ENCODE measurements at places on chromosomes 7 and 10.
A peak's percentile ranks its signal among the peaks of the same experiment; 100 is the strongest.

GRCh38 chr10:48253970-48254657 is 20.4 kb downstream of the FRMPD2 start:
- peak; percentile 48 for DNase-seq

DNA sequence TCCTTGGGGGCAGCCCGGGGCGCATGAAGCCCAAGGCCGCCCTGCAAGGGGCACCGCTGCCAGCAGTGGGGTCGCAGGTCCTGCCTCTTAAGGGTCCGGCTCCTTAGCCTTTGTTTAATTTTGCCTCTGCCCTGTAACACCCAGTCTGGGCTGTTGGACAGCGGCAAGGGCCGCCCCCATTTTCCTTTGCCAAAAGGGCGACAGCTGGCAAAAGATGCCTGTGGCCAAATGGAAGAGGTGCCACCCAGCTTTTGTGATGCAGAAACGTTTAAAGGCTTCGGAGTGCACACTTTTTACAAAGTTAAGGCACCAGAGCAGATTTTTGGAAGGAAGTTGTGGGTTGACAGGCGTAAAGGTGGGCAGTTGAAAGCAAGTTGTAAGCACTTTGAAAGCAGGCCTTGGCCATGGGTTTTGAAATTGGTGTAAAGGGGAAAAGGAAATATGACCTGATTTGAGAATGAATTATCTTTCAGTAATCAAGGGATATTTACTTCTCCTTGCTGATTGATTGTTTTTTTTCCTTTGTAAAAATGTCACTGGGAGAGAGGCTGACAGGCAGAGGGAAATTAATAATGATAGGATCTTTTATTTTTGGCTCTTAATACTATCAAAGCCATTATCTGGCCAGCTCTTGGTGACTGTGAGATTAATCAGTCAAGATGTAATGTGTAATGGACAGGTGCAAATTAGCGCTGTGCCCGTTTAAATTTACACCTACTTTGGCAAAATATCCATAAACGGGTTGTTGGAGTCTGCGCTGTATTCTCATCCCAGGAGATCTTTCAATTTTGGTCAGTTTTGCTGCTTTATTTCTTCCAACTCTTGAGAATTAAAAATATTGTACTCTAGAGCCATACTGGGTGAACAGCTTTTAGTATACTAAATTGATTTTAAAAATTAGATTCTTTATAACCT is 1.2 kb downstream of the CASD1 start:
- DNase-seq, result peak; percentile 19

GRCh38 chr7:32532716-32533115 is 37.4 kb downstream of the AVL9 start:
- DNase-seq, result no peak

DNA sequence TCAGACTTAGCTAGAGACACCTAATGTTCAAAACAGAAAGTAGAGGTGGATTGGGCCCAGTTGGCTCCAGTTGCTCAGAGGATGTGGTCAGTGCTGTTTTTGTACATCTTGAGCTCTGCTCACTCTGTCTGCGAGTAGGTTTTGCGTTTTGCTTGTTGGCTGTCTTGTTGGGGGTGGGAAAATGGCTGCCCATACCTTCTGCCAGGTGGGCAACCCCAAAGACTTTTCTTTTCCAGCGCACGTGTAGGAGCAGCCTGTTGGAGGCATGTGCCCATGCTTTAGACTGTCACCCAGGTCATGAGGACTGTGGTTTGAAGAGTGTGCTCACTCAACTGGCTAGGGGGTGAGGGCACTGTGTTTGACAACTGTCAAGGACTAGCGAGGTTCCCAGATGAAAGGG is 73.9 kb downstream of the KAT6B start:
- DNase-seq, result no peak

DNA sequence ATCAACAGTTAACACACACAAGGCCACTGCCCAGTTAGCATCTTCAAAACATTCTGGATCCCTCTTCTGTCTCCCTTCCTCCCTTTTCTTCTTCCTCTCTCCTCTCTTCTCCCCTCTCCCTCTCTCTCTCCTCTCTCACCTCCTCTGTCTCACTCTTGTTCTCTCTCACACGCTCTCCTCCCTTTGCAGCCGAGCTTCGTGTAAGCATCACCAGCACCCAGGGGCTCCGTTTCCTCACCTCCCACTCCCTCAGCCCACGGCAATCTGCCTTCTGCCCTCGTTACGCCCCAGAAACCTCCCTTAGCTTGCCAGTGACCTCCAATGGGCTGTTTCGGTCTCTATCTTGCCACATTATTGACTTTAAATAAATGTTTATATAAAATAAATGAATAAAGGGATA is 147.4 kb downstream of the TEX36 start:
- DNase-seq, result no peak

DNA sequence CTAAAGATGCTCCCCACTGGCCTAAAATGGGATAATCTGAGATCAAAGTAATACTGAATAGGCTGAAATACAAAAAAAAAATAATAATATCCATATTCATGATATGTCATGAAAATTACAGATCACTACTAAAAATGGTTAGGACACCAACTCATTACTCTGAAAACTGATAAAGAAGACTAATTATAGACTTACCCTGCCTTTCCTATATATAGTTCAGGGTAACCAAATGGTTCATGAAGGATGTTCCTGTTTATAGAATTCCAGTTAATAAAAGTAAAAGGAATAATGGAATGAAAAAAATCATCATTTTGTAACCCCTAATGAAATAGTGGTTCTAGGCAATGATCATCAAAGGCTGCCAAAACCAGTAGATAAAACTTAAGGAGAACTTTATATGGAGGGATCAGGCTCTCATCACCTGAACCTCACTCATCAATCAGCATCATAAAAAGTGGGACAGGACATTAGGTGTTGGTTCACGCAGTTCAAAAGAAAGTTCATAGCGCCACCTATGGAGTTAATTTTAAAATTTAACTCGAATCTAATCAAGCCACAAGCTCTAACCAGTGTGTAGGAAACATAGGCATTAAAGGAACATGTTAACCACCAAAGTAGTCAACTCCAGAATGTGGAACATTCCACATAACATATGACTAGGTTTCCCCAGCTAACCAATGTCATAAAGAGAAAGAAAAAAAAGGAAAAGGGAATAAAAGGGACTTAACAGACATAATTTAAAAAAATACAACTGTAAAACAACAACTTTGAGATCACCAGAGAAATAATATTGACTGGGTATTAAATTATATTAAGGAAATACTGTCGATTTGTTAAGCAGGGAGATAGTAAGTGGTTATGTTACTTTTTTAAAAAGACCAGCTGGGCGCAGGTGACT is 35.7 kb downstream of the P4HA1 start:
- peak; percentile 37 for DNase-seq

DNA sequence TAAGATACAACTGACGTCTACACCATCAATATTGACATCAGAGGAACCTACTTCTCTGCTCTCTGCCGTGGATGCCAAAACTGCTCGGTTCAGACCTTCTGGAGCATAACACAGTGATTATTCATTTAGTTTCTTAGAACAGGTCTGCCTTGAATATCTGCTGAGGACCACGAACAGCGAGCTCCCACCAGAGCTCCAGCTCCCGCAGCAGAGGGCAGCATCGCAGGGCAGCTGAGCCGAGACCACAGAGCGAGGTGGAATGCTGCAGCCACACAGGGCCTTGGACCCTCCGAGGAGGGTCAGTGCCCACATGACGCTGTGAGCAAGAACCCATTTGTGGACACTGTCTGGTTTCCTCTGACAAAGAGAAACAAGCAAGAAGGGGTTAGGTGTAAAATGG is 6.8 kb downstream of the VIPR2 start:
- DNase-seq, result no peak

GRCh38 chr7:81300753-81301152 is 381.9 kb upstream of the SEMA3C start:
- DNase-seq, result peak; percentile 8

GRCh38 chr7:5437987-5438386 is 14.4 kb upstream of the TNRC18 start:
- DNase-seq, result no peak

DNA sequence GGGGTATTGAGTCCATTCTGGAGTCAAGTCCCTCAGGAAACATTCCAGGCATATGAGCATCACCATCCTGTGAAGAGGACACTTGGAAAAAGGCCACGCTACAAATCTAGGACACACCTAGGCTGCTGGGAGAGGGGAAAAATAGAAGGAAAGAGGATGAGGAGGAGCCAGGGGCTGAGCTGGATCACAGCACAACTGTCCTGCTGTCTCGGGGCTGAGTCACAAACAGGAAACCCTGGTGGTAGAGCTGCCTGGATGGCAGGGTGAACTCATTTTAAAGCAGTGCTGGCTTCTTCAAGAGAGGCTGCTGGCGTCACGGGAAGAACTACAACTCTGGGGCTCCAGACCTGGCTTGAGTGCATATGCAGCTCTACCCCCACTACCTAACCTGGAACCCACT is 151.5 kb downstream of the RNF216 start:
- peak; percentile 78 for DNase-seq

GRCh38 chr10:118920206-118920605 is 109.3 kb upstream of the NANOS1 start:
- DNase-seq, result no peak

GRCh38 chr10:27020243-27020642 is 80.1 kb downstream of the ANKRD26 start:
- DNase-seq, result no peak

- no peak for DNase-seq
These were observed 41.0 kb upstream of the C10orf120 start for GRCh38 chr10:122740640-122741039.

- DNase-seq, result no peak
These were observed 109.0 kb upstream of the PLXNA4 start for GRCh38 chr7:132685277-132685676.

DNA sequence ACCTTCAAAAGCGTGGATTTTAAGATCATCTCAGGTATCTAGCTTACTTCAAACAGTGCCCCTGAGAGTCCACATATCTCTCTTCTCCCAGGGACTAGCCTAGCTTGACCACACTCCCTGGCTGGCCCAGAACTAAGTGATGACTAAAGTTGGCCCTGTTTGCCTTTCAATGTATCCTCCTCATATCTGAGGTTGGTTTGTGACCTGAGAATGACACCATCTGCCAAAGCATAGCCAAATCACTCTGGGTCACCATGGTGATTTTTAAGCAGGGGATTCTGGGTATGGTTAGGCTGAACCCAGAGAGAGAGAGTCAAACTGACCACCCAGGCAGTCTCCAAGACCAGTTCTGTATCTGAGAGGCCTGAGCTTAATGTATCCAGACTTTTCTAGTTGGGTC is 16.2 kb downstream of the CNNM1 start:
- DNase-seq, result no peak

GRCh38 chr7:22231141-22231540 is 125.8 kb downstream of the RAPGEF5 start:
- DNase-seq, result no peak

- DNase-seq, result no peak
These were observed 188.7 kb downstream of the DNAJB6 start for GRCh38 chr7:157525491-157525915.

DNA sequence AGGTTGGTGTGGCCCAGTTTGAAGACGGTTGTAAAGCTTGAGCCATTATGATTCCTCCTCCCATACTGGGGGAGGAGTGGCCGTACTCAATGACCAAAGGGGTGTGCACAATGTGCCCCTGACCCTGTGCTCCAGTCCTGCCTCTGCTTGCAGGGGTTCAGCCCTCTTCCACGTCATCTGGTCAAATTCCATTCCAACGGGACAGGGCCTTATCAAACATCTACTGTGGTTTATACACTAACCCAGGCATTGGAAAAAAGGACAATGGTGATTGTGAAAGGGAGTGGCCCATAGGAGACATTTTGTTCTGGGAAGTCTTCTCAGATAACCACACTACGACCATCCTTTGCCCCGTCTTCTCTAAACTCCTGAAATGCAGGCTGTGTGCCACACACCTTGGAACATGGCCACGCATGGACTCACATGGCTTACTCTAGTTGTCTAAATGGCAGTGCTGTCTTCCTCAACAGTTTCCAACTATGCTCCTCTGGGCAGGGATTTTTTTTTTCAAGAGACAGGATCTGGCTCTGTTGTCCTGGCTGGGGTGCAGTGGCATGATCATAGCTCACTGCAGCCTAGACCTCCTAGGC is 103.0 kb downstream of the JCAD start:
- no peak for DNase-seq

DNA sequence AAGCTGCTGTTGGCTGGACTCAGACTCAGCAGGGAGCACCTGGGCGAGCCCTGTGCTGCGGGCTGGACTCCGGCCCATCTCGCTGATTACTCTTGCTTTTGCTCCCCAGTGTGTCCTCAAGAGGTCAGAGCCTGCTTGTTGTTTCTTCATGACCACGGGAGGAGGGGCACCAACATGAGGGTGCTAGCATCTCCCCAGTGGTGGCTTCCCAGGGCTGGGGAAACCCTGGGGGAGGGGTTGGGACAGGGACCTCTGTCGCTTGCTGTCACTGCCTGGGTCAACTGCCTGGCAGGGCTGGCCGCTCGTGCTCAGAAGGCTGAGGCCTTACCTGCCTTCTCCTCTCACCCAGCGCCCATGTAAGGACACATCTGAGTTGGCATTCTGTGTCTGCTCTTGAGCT is 152.3 kb upstream of the SHH start:
- no peak for DNase-seq

- no peak for DNase-seq
These were observed 578.9 kb downstream of the ZWINT start for GRCh38 chr10:55782181-55782580.

DNA sequence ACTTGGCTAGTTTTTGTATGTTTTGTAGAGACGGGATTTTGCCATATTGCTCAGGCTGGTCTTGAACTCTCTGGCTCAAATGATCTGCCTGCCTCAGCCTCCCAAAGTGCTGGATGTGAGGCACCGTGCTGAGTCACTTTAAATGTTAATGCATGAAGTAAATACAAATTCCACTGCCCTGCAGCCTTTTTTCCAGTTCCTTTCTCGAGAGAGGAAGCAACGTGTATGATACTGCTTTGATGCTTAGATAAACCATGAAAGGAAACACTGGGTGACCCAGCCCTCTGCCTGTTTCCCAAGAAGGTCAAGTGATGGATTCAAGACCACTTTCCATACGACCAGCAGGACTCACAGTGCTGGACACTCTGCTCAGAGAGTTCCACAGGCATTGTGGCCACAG is 11.3 kb upstream of the MRPS24 start:
- DNase-seq, result no peak

GRCh38 chr10:126101736-126102135 is 205.4 kb downstream of the FANK1 start:
- DNase-seq, result no peak

DNA sequence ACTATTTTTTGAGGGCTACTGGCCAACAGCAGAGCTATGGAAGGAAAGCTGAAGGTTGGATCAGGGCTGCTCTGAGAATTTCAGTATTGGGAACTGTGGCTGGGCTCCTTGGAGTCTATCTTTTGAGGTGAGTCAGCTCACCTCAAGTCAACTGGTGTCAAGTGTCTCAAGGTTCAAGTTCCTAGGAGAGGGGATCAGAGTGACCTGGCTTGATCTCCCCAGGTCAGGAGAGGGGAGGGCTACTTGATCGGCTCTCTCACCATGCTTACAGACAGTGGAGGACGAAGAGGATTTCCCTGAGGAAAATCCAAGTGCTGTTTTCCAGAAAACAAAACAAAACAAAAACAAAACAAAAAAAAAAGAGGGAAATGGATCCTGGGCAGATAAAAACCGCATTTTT is 132.8 kb downstream of the CACNB2 start:
- DNase-seq, result no peak

DNA sequence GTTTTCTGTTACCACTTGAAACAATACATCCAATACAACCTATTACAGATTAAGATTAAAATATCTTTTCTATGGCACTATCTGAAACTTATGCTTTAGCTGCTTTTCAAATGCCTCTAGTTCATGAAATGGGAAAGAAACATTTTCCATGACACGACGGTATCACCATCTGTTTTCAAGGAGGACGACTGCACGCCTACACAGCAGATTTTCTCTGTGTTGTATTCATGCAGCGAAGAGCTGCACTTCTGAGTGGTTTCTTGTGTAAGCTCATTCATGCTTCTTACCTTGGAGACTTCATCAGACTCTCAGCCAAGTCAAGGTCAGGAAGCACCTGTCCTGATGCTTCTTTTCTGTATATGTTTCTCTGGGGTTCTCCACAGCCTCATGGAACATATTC is 179.2 kb downstream of the DYNC1I1 start:
- no peak for DNase-seq

Data from fibroblast of skin of right quadriceps (primary cell).